Muscle of back (tissue), 13 donors: ENCODE measurements at places on chromosomes 7 and 10.

GRCh38 chr10:11018855-11019631 is 1.4 kb downstream of the CELF2 start:
- DNase-seq: peak; percentile 61

GRCh38 chr7:151623766-151624165 is 104.1 kb upstream of the RHEB start:
- no peak for DNase-seq

GRCh38 chr10:77281719-77282118 is 355.9 kb downstream of the KCNMA1 start:
- no peak for DNase-seq

- no peak for DNase-seq
Observed at GRCh38 chr10:114301177-114301576, 62.1 kb downstream of the VWA2 start.
